ENCODE measurements at places on chromosomes 6 and 20.

DNA sequence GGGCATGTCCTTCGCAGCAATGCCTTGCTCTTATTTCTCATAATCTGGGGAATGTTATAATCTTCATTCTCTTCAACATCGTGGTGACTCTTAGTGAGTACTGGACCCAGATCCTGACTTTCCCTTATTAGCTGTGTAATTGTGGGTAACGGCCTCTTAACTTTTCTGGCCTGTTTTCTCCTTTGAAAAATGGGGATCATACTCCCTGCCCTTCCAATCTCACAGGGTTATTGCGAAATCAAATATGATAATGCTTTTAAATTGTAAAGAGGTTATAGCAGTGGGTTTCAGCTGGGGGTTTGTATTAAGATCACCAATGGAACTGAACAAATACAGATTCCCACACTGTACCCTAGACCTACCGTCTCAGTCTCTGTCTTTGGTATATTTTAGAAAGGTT lies 77.1 kb downstream of the CTNNBL1 start:
- no peak for DNase-seq

GRCh38 chr6:16236631-16237199 lies 1.7 kb upstream of the GMPR start:
- DNase-seq, result no peak

- no peak for DNase-seq
These were observed 64.7 kb upstream of the APCDD1L start for GRCh38 chr20:58579819-58580473.

DNA sequence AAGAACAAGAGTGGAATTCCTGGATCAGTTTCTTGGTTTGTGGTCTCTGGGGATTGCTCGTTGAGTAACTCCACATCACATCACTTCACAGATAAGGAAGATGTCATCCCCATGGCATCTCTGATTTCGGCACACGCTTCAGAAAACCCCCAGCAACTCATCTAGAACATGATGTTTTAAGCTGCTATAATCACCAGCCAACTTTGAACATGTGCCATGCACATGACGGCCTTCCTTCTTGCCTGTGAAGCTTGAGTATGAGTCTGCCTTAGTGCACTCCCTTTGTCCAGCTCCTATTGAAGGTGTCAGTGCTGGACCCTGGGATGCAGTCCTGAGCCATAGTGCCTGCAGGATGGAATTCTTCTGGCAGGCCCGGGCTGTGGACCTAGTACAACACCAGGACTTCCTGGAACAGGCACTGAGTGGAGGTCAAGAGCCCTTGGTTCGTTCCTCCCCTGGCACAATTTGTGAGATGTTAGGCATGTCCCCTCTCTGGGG lies 231.5 kb upstream of the SUPT3H start:
- DNase-seq, result no peak

GRCh38 chr6:43698584-43699349 lies 11.2 kb upstream of the MRPS18A start:
- DNase-seq, result no peak

GRCh38 chr6:134060491-134061106 lies 8.2 kb upstream of the SLC2A12 start:
- no peak for DNase-seq

GRCh38 chr20:49476016-49476355 lies 6.5 kb downstream of the KCNB1 start:
- DNase-seq, result no peak

Data from stimulated activated CD8-positive, alpha-beta memory T cell treated with anti-CD3 and anti-CD28 coated beads, Interleukin-7, amount 100 ng/mL, for 24 hours (primary cell).